Left colon (tissue), 2 donors: ENCODE measurements at places on chromosomes 5 and 9.

DNA sequence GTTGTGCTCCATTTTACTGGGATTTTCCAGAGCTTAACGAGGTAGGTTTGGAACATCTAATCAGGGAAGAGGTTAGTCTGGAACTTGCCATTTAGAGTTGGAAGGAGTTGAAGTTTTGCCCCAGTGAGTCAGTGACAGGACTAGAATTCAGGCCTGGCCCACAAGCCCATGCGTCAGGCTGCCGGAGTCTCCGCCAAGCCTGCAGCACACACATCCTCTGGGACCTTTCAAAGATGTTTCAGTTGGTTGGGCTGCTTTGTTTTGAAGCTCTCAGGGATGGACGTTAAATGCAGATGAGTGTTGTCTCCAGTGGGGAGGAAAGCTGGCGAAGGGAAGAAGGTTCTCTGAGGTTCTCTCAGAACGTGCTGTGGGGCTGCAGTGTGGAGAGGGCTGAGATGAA is 147.0 kb downstream of the PSAT1 start:
- DNase-seq, result no peak

GRCh38 chr5:16461782-16462181 is 3.8 kb downstream of the ZNF622 start:
- DNase-seq, result no peak

DNA sequence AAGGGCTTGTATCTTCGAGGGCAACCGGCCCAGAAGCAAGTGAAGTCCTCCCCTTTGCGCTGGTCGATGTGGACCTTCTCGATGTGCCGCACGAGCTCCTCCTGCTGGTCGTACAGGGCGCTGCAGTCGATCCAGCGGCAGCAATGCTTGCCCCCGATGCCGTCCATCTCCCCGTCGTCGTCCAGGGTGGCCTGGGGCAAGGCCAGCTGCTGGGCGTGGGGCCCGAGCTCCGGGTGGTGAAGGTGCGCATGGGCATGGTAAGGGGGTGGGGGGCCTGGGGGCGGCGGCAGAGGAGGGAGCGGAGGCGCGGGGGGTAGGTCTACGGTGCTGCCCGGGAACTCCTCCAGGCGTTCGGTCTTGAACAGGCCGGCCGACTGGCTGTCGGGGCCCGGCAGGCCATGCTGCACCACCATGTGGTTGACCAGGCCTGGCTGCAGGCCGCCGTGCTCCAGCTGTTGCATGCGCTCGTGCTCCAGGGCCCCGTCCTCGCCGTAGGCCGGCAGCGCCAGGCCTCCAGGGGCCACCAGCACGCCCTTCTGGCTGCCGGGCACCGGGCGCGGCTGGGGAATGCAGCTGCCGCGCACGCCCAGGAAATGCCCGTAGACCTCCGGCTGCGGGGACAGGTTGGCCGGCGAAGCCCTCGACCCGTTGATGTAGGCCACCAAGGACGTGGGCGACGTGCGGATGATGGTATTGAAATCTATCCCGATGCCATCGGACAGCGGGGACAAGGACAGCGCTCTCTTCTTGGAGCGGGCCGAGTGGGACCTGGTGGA is 181.8 kb downstream of the GLIS3 start:
- no peak for DNase-seq

DNA sequence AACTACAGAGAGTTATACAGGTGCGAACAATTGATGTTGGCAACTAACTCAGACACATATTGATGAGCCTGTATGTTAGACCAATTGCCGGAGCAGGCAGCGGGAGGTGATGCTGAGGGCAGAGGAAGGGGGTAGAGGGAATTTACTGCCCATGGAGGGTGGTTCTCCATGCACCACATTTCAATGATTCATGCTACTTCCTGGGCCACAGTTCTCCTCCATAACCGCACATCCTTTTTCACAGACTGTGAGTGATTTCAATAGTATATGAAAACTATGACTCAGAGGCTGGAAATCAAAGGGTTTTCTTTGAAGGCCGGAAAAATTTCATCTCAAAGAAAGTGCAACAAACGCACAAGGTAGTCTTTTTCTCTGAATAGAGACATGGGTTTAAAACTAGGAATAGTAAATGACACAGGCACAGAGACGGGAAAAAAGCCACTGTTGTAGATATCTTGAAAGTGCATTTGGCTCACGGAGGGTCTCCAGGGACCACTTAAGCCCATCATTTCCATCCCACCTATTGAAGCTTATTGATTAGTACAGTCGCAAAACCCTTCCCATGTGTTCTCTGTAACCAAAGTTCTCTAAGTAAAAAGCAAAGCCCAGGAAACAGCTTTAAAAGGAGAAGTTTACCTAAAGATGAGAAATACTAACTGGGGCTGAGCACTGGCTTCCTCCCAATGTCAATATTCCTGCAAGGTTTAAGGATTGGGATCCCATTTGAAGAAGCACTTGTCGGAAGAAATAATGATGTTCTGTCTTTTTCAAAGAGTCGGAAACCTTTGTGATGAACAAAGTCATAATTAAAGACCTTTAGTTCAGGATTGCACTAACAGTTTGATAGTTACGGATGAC is 28.0 kb upstream of the ADAM19 start:
- DNase-seq, result no peak

GRCh38 chr9:1388216-1388615 is 338.1 kb downstream of the DMRT2 start:
- DNase-seq, result no peak

- DNase-seq, result no peak
Measured at GRCh38 chr5:15785531-15785981, 285.6 kb downstream of the FBXL7 start.

GRCh38 chr5:3698412-3698811 is 102.8 kb downstream of the IRX1 start:
- DNase-seq, result no peak
